ENCODE measurements at places on chromosomes 6 and 20.

DNA sequence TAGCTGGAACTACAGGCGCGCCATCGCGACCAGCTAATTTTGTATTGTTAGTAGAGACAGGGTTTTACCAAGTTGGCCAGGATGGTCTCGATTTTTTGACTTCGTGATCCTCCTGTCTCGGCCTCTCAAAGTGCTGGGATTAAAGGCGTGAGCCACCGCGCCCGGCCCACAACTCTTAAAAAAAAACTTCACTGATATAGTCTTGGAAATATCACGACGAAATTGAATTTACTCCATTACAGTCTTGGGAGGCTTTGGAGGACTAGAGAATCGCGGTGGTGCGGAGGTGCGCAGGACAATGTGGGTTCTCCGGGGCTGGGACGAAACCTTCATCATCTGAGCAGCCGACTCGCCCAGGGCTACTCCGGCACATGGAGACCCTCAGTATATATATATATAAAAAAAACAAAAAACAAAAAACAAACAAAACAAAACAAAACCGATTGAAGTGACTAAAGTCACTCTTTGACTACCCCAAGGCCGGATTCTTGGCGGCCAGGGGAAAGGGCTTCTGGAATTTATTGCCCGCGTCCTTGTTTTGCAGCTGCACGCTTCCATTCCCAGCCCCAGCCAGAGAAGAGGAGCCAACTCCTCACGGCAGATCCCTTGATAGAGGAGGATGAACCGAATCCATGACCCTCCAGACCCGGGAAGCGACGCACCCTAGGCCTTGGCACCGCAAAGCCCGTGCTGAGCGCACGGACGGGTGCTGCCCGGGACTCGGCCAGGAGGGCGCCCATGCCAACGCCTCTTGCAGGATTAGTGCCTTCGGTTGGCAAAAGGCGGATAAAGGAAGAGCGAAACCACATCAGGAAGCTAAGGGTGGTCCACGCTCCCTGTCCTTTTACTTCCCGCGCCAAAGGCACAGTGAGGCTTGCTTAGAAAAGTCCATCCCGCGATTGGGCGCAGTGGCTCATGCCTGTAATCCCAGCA is 1.7 kb upstream of the GCM2 start:
- DNase-seq = no peak

DNA sequence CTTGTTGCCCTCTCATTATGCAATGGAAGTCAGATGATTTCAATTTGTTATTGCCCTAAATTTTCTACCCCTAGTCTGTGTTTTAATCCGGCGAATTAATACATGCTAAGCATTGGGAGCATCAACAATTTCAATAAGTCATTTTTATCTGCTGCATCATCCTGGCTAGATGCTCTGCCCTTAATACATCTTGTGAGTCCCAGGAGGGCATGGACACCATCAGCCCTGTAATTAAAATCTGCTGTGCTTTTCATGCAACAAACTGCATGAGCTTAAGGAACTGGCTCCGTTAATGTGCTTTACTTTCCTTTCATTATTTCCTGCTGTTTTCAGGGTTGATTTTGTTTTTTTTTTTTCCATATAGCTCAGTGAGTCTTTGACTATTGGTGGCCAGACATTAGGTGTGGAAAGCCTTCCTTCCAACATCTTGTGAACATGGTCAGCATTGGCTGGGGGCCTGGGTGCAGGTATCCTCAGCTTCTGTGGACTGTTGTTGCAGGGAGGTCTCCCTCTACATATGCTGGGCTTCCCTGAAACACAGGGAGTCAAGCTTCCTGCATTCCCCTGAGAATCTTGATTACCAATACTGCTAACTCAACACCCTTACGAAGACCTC is 8.5 kb upstream of the PBOV1 start:
- DNase-seq = no peak

DNA sequence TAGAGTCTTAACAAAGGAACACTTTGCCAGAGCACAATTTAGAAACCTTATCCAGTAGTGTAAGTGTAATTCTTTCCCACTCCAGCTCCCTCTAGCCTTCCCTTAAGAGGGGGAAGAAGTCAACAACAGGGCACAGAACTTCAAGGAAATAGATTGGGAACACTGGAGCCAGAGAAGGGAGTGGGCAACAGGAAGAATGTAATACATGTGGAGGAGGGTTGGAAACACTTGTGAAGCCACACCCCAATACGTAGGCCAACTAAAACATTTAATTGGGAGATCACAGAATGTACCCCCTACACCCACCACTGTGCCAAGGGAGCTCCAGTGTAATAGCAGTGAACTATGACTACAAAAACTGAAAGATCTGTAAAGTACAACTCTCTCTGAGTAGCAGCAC is 735.7 kb upstream of the HS3ST5 start:
- DNase-seq = no peak

GRCh38 chr6:123168892-123169773 is 173.1 kb downstream of the CLVS2 start:
- DNase-seq = no peak

DNA sequence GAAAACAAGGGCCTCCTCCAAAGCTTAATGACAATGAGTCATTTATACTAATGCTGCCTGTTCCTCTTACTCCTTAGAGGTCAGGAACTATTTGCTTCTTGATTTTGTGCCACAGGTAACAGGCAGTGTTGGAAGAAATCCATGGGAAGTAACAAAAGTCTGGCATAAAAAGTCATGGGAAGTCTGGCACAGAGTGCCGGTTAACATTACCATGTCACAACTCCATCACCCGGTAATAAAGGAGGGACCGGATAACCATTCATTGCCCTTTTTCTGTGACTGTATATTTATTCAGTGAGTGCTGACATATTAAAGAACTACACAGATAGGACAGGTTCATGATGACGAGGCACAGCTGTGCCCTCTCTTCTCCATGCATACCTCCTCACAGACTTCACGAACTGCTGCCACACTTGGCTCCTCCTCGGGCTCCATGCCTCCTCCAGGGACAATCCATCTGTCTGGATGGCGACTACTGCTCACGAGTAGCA is 50.9 kb downstream of the NUDT3 start:
- DNase-seq = no peak

DNA sequence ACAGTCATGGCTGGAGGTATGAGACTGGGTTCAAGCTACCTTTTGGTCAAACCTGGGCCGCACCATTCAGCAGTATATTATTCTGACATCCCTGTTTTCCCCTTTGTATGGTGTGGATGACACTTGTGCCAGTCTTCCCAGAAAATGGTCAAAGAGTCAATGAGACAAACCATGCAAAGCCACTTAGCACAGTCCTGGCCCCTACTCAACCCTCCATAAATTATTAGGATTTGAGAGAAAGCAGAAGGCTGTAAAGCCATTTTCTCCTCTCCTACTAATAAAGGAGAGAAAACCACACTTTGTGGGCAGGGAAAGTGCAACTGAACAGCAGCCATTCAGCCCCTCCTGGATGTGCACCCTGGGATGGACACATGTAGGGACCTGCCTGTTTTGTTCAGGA is 236.2 kb downstream of the SLC24A3 start:
- no peak for DNase-seq

DNA sequence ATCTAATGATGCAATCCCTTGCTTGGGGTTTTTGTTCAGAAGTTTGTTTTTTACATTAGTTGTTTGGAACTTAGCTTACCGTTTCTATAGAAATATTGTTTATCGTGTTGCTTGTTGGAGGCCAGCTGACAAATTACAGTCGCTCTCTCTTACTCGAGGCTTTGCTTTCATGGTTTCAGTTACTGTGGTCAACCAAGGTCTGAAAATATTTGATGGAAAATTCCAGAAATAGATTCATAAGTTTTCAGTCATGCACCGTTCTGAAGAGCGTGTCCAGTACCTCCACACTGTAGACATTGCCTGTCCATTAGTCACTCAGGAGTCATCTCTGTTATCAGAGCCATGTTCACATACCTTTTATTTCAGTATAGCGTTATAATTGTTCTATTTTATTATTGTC is 47.9 kb downstream of the DEK start:
- no peak for DNase-seq
